OCI-LY7 (cell line): ENCODE measurements at places on chromosomes 13 and 19.

DNA sequence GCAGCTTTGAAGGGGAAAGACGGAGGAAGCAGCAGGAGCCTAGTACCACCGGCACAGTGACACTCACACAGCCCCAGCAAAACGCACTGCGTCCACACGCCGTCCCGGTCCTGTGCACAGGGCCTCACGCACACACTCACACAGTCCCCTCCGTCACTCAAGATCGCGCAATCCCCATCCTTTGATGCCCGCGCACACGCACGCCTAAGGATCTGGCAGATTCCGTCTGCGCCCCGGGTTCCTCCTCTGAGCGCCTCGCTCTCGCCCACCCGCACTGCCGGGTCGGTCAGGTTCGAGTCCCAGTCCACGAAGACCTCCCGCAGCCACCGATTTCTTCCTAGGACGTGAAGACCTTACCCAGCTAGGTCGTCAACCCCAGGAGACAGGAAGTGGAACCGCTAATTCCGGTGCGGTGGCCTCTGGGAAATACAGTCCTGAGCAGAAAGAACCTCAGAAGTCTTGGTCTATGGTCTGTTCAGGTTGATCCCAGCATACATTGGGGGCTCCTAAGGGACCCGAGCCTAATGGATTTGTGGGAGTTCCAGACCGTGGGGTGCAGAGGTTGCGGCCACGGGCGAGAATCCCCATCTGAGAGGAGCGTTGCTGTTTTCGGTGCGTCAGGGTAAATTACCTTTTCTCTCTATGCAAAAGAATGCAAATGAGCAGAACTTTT, at the start of gene ZNF780B:
ZNF780B (minus strand) TSS at position 400 of the 673 bp plus-strand sequence. CDS start 5,899 bp downstream, outside the sequence.
- peak; percentile 79 for DNase-seq

DNA sequence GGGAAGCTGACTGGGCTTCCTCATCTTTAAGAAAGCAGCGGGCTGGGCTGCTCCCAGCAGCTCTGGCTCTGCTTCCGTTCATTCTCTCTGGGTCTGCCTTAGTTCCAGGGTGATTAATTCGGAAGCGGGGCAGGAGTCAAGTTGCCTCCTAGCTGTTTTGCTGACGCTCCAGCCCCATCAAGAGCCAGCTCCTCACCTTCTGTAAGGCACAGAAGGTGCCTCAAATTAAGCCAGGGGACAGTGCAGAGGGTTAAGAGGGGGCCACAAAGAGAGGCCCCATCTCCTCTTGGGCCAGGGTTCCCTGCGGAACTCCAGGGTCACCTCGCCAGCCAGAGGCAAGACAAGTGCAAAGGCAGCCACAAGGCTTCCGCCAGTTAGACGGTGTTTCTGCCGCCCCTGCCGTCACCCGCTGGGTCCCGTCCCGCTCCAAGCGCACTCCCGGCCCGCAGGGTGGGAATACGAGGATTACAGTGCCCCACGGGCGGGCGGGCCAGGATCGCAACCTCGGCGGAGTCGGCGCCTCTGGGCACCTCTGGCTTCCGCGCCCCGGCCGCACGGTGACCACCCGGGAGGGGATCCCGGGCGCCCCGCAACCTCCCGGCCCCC, 508 bp downstream of the SLC15A1 start:
- DNase-seq = no peak

GRCh38 chr13:40096357-40096901, 441.0 kb downstream of the COG6 start:
- DNase-seq = peak; percentile 63

GRCh38 chr19:19691683-19692082, 23.0 kb downstream of the ZNF101 start:
- DNase-seq = no peak

DNA sequence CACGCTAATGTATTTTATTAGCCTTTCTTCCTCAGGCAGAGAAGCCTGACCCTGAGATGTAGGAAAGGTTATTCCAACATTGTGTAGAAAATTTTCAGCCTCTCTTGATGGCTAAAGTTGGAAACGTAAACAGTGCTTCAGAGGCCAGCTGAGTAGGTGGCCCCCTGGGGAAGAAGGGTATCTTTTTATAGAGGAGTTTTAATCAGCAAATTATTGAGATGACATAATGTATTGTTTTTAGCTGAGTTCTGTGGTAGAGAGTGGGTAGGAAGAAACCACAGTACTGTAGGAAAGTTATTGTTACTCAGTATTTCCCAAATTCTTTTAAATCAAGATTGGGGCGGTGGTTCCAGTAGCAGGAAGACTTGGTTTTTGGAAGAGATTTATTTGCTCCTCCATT, 268.8 kb downstream of the DLEU7 start:
- DNase-seq = no peak

DNA sequence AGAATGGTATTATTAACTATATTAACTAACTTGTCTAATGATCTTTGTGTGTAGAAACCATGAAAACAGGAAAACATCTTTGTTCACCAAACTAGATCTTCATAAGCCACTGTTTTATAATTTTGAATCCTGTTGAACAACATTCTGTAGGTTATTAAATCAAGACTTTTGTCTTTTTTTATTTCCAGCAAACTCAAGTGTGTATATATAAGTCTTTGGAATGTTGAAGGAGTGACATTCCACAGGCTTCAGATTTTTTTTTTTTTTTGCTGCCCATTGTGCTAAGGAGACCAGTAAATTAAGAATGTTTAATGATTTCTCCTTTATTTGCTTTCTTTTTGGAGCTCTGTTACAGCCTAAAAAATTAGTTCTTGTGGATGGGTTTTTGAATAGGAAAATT, 89.6 kb downstream of the LMO7 start:
- no peak for DNase-seq

GRCh38 chr19:14182476-14182875, 23.5 kb downstream of the ADGRL1 start:
- DNase-seq = no peak

DNA sequence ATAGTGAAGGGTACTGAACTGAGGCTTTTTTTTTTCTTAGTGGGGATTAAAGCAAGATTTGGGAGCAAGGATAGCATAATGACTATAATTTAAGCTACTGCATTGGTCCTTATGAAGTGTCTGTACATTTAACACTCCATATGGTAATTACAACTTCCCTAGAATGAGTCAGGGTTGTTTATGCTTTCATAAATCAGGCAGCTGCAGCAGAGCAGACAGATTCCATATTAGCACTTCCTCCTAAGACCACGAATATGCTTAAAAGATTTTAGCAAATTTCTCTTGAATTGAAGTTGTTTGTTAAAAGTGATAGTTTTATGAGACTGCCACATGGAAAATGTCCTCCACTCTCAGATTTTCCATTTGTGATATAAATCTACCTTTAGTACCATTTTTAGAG, 401.1 kb upstream of the SPRY2 start:
- DNase-seq = no peak

GRCh38 chr19:10603873-10604459, 16.9 kb upstream of the AP1M2 start:
- peak; percentile 56 for DNase-seq

- no peak for DNase-seq
Observed at GRCh38 chr13:44868397-44868796, 120.9 kb downstream of the NUFIP1 start.

GRCh38 chr13:24035411-24035810, 125.1 kb upstream of the SPATA13 start:
- DNase-seq = no peak

DNA sequence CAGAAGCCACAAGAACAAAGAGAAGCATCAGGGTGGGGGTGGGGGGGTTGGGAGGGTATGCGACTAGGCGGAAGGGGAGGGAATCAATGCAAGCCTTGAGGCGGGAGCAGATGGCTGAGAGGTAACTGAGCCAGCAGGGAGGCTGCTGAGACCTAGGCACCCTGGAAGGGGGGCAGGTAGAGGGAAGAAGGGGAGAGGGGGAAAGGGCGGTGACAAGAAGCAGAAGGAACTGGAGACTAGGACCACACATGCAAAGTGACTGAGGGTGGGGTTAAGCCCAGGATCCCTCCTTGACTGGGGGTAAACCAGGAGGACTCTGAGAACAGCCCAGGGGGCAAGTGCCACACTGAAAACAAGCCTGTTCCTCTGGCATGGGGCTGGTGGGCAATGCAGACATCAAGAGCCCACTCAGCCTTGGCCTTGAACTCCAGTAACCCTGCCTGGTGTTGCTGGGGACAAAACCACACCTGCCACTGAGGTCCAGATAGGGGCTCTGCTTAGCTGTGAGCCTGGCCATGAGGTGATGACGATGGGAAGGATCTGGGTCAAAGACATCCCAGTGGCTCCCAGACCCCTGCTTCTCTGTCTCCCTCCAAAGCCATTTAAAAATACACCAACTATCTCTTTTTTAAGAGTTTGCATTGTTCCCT, 20.3 kb downstream of the OPA3 start:
- peak; percentile 60 for DNase-seq

GRCh38 chr19:8391198-8392016, 1.2 kb downstream of the RAB11B start:
- DNase-seq = no peak

DNA sequence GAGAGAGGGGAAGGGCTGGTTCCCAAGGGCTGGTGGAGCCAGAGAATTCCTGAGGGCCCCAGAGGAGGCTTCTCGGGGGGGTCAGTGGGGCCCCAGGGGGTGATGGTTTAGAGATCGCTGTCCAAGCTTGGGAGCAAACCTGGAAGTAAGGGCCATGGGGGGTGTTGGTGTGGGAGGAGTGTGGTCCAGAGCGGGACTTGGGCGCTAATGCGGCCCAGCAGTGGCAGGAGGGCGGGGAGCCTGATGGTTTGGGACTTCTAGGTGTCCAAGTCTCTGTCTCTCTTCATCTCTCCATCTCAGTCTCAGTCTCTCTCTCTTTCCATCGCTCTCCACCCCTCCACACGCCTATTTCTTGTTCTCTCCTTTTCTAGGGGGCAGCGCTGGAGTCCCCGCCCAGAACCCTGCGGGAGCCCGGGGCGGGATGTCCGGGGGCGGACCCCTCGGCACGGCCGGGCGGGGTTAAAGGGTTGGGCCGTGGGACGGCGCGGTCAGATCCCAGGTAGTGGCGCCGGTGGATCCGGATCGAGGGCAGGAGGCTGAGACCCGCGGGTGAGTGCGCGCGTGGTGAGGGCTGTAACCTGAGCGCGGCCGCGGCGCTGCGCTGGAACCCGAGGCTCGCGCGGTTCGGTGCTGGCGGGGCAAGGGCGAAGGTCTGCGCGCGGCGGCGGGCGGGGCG, at the start of gene CYP4F22:
CYP4F22 (plus strand) TSS at position 491 of the 676 bp plus-strand sequence. CDS start 16,812 bp downstream, outside the sequence.
- DNase-seq = no peak

- DNase-seq = peak; percentile 91
Observed at GRCh38 chr19:49746206-49746958, 16.7 kb downstream of the TSKS start.

- DNase-seq = no peak
Observed at GRCh38 chr13:35285677-35286076, 190.8 kb downstream of the MAB21L1 start.

- DNase-seq = no peak
Observed at GRCh38 chr13:22286338-22286737, 615.5 kb downstream of the FGF9 start.

DNA sequence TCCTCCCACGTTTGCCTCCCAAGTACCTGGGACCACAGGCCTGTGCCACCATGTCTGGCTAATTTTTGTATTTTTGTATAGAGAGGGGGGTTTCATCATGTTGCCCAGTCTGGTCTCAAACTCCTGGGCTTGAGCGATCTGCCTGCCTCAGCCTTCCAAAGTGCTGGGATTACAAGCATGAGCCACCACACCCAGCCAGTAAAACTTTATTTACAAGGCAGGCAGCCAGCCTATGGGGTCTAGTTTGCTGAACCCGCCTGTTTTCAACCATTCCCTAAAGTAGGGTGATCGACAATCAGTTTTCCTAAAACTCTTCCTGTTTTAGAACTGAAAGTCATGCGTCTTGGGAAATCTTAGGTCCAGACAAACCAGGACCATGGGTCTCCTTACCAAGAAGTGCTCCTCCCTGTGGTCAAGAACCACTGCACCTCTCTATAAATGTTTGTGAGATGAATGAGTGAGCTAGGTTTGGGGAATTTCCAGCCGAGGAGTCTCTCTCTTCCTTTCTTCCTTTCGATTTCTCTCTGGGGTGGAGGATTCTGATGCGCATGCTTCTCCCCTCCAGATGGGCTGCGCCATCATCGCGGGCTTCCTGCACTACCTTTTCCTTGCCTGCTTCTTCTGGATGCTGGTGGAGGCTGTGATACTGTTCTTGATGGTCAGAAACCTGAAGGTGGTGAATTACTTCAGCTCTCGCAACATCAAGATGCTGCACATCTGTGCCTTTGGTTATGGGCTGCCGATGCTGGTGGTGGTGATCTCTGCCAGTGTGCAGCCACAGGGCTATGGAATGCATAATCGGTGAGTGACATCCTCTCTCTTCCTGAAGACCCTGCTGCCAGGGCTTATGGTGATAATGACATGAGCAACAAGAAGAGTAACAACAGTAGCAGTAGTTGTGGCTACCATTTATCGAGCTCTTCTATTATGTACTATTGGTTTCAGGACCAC, 38.7 kb downstream of the ADGRE1 start:
- DNase-seq = no peak

DNA sequence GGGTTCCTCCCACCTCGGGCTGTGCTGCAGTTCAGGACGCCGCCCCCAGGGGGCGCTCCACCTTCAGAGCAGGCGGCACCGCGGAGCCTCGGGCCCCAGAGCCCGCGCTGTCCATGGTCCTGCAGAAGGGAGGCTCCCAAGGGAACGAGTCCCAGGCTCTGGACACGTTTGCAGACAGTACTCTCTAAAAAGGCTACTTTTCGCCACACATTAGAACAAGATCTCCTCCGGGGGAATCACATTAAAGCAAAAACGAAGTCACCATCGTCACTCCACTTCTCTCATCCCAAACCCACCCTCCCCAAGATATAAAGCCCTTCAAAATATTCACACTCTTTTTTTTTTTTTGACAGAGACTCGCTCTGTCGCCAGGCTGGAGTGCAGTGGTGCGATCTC, 4.6 kb upstream of the SIGLEC10 start:
- peak; percentile 84 for DNase-seq

DNA sequence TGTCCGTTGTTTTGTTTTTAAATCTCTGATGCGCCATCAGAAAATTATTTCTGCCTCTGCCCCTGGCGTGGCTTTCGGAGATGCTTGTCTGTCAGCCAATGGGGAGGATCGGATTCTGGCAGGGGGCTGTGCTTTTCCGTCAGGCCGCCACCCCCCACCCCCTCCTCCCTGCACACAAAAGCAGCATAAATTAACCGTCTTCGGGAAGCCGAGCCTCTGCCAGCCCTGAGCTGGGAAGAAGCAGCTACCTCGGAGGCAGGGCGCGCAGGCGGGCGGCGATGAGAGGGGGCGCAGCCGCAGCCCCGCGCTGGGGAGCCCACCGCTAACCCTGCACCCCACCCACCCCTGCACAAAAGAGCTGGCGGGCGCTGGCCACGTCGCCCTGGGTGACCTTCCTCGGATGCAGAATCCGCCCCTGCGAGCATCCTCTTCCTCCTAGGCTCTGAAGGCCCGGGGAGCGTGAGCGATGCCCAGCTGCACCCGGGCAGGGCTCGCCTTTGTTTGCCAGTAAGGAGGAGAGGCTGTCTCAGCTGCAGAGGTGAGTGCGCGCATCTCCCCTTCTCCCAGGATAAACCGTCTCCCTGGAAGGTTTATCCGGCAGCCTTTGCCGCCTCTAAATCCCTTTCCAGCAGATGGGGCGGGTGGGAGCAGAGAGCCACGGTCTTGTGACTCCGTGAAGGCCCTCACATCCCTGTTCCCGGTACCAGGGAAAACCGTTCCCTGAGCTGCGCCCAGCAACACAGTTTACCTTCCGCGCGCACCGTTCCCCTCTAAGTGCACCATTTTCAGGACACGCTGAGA, at the start of gene ATCAY:
ATCAY (plus strand) TSS at position 215 of the 801 bp plus-strand sequence. CDS start 5,083 bp downstream, outside the sequence.
- DNase-seq = no peak

- no peak for DNase-seq
Observed at GRCh38 chr13:30844548-30845296, 61.3 kb upstream of the MEDAG start.
